CD4-positive, alpha-beta T cell treated with Interleukin-4 for 4 hours (primary cell): ENCODE measurements at places on chromosomes 2 and 18.
A peak's percentile ranks its signal among the peaks of the same experiment; 100 is the strongest.

DNA sequence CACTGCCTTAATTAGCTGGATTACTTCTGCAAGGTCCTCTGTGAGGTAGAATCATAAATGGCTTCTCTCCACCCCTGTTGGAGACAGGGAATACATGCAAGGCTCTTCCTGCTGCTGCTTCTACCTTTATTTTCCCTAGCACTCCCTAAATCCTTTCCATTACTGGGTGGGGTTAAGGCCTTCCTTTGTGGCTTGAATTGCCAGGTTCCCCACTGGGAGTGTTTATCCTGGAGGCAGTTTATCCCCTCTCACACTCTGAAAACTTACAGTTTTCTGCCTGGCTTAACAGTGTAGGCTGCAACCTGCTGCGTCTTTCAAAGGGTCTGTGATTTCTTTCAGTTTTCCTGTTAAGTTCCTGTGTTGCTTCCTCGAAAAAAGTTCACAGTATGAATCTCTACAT, 1062.3 kb upstream of the CRIM1 start:
- DNase-seq, result no peak

DNA sequence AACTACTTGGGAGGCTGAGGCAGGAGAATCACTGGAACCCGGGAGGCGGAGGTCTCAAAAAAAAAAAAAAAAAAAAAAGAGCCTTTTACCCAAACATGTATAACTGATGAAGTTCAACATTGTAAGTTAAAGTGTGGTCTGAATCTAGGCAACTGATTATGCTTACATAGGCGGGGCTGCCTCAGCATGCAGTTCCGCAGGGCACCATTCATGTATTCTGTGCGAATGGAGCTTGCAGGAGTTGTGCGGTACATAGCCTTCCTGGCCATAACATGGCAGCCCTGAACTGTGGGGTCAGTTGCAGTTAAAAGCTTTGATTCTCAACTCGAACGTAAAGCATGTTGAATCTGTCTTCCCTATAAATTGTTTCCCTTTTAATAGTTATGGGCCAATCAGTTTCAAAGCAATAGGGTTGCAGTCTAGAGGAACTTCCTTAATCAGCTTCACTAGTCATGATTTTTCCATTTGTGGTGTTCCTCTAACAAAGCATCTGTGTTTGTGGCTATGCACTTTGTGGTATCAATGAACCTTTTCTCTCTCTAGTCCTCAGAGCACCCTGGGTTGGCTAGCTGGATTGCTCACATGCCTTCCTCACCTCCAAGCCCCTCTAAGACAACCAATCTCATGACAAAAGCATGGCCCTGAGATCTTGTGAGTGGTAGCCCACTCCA, 30.6 kb upstream of the CEP68 start:
- no peak for DNase-seq

GRCh38 chr18:23932385-23933067, 82.0 kb upstream of the TTC39C start:
- DNase-seq, result no peak

DNA sequence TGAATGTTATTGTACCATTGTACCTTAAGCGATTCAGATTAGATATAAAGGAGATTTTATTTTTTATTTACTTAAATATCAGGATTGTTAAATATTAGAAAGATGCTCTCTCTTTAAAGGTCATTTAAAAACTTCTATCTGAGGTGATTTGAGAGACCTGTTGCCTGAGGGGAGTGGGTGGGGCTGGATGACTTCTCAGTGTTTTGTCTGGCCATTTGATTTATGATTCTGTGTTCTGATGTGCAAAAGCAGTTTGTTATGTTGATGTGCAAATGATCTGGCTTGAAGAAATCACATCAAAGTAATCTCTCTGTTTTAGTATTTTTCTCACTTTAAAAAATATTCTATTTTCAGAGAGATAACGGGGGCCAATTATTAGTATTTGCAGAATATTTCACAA, 370.8 kb downstream of the NUP35 start:
- DNase-seq, result no peak

- DNase-seq, result no peak
These were observed 371.3 kb downstream of the SLC4A3 start for GRCh38 chr2:219998714-219999227.

DNA sequence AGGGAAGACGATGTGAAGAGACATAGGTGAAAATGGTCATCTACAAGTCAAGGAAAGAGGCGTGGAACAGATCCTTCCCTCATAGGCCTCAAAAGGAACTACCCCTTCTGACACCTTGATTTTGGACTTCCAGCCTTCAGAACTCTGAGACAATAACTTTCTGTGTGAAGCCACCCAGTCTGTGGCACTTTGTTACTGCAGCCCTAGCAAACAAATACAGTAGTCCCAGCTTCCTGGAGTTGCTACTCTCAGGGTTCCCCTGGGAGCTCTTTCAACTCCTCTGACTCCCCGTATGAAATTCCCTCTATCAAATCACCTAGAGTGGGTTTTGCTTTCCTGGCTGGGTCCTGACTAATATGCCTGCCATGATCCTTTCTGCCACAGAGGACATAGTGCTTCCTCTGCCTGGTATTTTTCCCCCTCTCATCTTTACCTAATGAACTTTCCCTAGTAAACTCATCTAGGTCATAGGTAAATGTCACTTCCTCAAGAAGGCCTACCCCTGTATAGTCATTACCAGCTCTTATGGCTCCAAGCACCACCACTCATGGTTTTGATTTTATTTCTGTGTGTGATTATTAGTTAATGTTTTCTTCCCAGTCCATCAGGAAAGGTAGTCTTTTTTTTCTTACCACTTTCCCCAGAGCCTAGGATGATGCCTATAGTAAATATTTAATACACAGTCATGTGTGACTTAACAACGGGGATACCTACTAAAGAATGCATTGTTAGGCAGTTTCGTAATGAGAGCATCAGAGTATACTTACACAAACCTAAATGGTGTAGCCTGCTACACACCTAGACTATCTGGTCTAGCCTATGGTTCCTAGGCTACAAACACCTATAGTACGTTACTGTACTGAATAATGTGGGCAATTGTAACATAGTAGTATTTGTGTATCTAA, 111.5 kb upstream of the LGALSL start:
- DNase-seq, result no peak

- no peak for DNase-seq
These were observed 184.2 kb downstream of the ZNF385B start for GRCh38 chr2:179677077-179677688.

DNA sequence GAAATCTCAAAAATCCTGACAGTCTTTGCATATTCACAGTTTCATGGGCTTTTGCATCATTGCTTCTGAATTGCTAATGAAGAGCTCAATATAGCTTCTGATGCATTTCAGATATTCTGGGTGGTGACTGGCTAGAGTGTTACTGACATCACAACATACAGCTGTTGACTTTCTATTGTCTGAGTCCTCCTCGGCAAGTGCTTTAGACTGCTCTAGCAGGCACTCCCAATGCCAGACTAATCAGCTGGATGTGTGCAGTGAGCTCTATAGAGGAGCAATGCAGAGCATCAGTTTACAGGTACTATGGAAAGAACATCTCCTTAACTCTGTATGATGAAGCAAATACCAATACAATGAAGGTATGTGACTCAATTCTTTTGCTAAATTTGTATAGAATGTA, 54.9 kb downstream of the R3HDM1 start:
- no peak for DNase-seq

- no peak for DNase-seq
These were observed 1853.6 kb upstream of the LRRTM1 start for GRCh38 chr2:82158150-82158549.

DNA sequence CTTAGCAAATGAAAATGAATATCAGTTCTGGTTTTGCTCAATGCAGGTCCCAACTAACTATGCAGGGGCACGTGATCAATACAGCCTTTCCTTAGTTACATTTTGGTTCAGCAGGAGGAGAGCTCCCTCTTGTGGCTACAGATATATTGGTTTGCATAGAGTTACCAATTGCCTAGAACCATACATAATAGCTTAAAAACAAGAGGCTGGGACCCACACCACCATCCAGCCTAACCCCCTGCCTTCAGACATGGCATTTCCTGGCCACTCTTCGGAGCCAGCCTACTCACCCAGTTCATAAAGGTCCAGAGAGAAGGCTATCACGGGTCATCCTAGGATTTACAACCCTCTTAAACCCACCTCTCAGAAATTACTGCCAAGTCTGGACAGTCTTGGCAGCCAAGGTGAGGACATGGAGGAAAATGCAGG, 10.5 kb downstream of the CCDC93 start:
- DNase-seq, result peak; percentile 82

- DNase-seq, result no peak
These were observed 510.4 kb upstream of the CNTNAP5 start for GRCh38 chr2:123514613-123515207.

- DNase-seq, result no peak
These were observed 297.9 kb downstream of the RDH14 start for GRCh38 chr2:18262601-18263000.

GRCh38 chr2:111661286-111661940, 222.6 kb downstream of the ANAPC1 start:
- no peak for DNase-seq

- DNase-seq, result no peak
These were observed 6.8 kb downstream of the AGXT start for GRCh38 chr2:240875228-240876034.

GRCh38 chr2:107027205-107027604, 141.2 kb upstream of the ST6GAL2 start:
- no peak for DNase-seq

- no peak for DNase-seq
These were observed 435.8 kb upstream of the SPRED2 start for GRCh38 chr2:65868177-65868576.

DNA sequence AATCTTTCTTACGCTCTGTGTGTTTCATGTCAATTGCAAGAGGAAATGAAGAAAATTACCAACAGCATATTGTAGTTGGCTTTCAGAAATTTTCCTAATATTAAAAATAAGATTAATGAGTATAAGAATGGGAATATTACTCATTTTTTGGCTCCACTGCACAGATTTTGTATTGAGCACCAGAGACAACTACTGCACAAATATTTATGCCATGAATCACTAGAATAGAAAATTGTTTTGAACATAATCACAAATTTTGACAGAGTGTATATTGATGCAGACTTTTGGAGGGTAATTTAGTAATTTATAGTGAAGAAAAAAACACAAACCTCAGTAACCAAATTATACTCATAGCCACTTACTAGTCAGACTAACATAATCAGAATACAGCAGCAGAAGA, 118.3 kb downstream of the DOK6 start:
- no peak for DNase-seq

- no peak for DNase-seq
These were observed 21.7 kb downstream of the C2orf92 start for GRCh38 chr2:97691166-97691565.

GRCh38 chr2:51000849-51001617, 30.9 kb downstream of the NRXN1 start:
- no peak for DNase-seq

GRCh38 chr2:234733795-234734600, 217.8 kb upstream of the SH3BP4 start:
- DNase-seq, result no peak

DNA sequence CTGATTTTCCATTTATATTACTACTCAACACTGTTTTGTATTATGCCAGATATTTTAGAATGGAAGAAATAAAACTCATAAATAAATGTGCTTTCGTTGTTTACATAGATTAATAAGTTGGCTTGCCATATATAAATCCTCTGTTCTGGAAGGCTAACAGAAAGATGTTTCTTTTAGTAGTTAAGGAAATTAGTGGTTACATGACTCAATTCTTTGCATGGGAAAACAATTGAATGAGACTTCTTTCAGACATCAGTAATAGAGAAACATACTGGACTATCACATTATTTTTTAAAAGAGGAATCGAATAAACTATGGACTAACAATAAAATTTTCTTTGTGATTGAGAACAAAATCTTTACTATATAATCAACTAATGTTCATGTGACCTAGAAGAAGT, 336.5 kb downstream of the KCNS3 start:
- no peak for DNase-seq

- DNase-seq, result no peak
These were observed 6.6 kb downstream of the VWA3B start for GRCh38 chr2:98093611-98094010.
